ENCODE measurements at places on chromosomes 5 and 9.

GRCh38 chr5:54673523-54674225, 156.1 kb downstream of the SNX18 start:
- DNase-seq = no peak

- DNase-seq = no peak
These were observed 114.2 kb downstream of the PRDM6 start for GRCh38 chr5:123203105-123203800.

- peak; percentile 38 for DNase-seq
These were observed 64.3 kb downstream of the RXRA start for GRCh38 chr9:134390537-134390936.

DNA sequence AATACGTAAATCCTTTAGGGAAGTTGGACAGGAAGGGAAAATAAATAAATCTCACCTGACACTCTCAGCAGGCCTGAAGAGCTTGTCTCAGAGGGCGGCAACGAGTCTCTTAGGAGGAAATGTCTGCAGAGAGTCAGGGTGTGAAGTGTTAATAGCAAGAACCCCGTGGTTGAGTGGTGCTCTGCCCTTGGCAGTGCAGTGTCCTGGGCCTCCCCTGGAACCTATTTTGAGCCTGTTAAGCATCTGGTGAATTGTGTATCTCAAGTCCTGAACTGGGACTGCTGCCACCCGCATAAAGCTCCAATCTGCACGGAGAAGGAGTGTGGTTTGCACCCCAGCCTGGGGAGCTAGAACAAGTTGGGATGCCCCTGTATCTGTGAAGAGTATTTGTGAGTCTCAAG, 211.8 kb downstream of the GOLPH3 start:
- DNase-seq = no peak

DNA sequence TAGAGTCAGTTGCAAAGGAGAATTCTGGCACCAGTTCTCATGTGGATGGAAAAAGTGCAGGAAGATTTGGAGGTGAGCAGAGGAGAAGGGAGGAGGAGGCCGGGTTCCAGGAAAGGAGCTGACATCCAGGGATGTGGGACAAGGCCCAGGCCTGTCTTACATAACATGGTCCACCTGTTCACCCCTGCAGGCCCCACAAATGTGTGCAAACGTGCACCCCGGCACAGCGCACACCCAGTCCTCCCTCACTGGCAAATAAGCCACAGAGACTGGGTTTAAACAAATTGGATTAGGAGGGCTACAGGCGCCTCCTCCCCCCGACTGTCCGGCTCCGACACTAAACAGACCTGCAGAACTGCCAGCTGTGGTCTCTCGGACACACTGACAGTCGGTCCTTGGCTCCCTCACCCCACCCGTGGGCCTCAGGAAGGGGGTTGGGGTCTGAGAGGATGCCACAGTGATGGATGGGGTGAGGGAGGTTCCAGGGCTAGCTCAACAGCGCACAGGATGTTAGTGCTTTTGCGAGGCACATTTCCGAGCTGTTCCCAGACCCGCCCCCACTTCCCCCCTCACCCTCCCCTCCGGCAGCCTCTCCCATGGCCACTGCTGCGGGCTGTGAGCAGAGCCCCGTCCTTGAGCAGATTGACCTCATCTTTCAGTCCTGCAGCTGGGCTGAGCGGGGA, 43.4 kb upstream of the IL17B start:
- no peak for DNase-seq

DNA sequence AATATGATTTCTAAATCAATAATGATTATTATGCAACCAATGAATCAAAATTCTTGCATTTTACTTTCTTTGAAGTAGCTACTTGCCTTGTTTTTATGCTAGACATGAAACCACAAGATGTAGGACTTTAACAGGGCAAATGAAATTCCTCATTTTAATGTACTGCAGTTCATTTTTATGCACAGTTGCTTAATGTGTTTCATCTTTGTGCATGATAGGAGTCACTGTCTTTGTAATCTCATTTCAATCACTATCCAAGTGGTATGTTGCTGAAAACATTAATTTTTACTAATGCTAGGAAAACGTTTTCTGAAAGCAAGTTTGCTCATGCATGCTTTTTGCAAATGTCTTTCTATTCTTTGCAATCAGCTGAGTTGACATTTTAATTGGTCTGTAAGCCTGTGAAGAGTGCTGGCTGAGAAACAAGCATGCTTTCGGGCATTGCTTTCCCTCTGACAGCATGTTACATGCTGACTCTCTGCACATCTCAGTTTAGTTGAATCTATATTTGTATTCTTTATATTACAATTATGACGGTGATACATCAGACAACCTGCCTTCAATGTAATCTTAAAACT, 535.0 kb upstream of the CDH18 start:
- DNase-seq = no peak

- no peak for DNase-seq
These were observed 1537.6 kb upstream of the CDH9 start for GRCh38 chr5:28576022-28576421.

GRCh38 chr9:15961217-15961616, 408.4 kb downstream of the CCDC171 start:
- no peak for DNase-seq

GRCh38 chr9:33254211-33254610, 10.3 kb downstream of the BAG1 start:
- no peak for DNase-seq

GRCh38 chr5:142222866-142223558, 101.8 kb downstream of the SPRY4 start:
- no peak for DNase-seq

GRCh38 chr9:76034049-76034448, 143.6 kb downstream of the PCSK5 start:
- no peak for DNase-seq

DNA sequence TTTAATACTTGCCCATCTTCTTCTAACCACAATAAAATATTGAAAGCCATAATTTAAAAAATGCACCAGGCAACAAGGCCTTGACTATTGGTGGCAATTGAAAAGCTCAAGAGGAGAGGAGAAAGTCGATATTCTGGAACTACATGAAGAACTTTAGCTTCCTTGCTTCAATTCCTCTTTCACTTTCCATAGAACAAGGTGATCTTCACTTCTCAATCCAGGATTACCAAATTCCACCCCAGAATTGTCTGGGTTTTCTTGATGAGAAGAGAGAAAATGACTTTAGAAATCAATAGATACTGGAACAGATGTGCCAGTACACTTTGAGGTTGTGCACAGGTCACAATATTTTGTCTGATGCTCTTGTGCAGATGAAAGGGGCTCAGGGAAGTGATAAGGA, 52.2 kb downstream of the PTCD2 start:
- DNase-seq = no peak

DNA sequence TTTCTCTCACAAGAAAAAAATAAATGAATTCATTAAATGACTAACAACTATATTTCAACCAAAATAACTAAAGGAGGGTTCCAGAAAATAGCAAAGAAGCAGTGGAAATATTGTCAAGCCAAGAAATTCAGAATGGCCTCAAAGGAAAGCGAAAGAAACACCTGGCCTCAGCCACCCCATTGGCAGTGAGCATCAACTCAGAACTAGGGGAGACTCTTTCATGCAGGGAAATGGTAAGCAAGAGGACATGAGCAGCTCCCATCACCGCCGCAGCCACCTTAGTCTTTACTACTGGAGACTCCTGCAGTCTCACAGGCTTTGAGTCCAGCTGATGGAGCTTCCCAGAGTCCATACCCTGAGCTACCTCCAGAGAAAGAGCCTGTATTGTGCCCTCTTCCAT, 343.9 kb upstream of the GRAMD2B start:
- no peak for DNase-seq

GRCh38 chr5:14810282-14810681, 61.3 kb downstream of the ANKH start:
- DNase-seq = no peak

DNA sequence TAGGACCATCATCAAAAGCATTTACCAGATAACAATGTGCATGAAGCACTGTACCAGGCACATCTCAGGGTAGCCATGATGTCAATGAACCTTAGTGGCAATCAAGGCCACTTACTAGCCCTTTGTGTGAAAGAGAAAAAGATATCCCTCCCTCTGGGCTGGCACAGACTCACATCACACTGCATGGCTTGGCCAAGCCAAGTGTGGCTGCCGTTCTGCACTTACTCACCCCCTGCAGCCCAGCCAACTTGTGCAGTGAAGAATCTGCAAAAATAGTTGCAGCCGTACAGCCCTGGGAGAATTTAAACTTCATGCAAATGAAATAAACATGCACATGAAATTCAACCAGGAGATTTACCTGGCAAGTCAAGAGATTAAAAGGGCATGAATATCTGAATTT, 333.5 kb downstream of the DEPDC1B start:
- DNase-seq = no peak

GRCh38 chr5:40315126-40315525, 364.6 kb upstream of the PTGER4 start:
- DNase-seq = no peak

DNA sequence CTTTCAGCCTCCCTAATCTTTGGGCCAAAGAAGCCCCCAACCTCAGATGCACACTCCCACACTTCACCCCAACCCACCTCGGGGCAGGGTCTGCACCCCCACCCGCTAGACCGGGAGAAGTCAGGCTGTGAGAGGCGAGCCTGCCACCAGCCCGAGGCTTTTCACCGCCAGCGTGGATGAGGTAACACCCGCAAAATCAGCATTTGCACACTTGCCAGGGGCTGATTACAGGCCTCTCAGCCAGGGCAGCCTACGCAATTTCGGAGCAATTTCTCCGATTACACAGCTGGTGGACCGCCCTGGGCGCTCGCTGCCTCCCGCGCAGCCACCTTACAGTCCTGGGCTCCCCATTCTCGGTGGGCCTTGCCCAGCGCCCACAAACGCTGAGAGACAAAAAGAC, 68.5 kb downstream of the FOXD1 start:
- DNase-seq = no peak

DNA sequence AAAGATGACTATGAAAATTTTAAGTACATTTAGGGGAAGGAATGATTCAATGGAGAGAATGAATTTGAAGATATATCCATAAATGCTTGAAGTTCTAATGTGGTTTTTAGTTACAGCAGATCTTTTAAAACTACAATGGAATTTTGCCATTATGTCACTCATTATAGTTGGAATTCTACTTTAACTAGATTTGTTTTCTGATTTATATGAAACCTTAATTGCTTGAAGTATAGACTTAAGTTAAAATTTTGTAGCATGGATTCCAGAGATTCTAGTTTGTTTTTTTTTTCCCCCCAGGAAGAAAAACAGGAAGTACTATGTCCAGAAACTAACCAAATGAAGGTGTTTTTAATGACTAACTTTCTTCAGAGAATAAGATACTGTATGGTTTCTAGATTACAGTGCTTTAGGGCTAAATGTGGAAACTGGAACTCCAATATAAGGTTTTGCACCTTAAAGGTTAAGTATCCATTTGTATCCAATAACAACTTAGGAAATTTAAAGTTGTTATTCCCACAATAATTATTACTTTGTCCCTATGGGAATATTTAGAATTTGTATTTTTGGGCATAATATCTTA, 70.3 kb downstream of the ZSWIM6 start:
- no peak for DNase-seq

GRCh38 chr9:127968700-127969383, 11.9 kb downstream of the EEIG1 start:
- DNase-seq = no peak

DNA sequence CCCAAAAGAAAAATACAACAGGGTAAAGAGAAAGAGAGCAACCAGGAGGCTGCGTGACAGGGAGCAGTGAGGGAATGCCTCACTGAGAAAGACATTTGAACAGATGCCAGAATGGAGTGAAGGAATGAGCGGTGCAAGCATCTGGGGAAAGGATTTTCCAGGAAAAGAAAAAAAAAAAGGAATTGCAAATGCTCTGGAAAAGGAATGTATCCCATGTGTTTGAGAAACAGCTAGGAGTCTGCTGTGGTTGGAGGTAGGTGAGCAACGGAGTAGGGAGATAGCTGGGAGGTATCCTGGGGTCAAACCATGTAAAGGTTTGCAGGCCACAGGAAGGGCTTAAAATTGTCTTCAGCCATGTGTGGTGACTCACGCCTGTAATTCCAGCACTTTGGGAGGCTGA, 23.6 kb upstream of the CEMIP2 start:
- no peak for DNase-seq

GRCh38 chr5:128378196-128378595, 159.8 kb downstream of the FBN2 start:
- no peak for DNase-seq

DNA sequence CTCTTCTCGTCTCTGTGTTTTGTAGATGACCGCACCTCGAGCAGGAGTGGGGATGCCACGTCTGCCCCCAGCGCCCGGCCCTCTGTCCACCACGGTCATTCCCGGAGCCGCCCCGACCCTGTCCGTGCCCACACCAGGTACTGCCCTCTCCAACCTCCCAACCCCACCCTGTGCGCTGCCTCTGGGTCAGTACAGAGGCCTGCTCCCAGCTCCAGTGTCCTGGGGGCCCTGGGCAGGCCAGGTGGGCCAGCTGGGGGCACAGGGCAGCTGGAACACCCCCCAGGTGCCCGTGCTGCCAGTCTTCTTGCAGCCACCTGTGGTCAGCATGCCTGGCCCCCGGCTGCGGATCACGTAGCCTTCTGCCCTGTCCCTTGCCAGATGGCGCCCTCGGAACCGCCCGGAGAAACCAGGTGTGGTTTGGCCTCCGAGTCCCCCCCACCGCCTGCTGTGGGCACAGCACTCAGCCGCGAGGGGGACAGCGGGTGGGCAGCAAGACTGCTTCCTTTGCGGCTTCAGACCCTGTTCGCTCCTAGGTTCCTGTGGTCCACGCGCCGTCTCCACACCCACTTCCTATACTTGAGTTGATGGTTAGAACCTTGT, 133.7 kb downstream of the WNK2 start:
- no peak for DNase-seq

- no peak for DNase-seq
These were observed 46.5 kb downstream of the TAF11L14 start for GRCh38 chr5:17680737-17681136.

GRCh38 chr9:76478226-76478625, 19.2 kb downstream of the GCNT1 start:
- DNase-seq = no peak

DNA sequence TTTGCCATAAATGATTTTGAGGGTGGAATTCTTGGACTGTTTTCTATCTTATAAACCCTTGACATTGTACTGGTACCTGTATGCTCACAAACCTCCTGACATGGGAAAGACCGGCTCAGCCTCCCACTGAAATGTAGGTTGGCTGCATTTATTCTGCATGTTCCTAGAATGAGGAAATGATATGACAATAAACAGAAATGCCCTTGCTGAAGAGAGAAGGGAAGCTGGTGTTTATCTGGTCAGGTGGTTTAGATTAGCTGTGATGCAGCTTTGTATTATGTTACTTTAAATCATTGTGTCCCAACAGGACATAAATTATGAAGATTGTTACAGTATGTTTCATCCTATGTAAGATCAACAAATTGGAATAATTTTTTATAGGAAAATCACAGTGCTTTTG, 23.1 kb upstream of the CATSPER3 start:
- DNase-seq = no peak

- no peak for DNase-seq
These were observed 54.7 kb downstream of the ANGPTL2 start for GRCh38 chr9:127067603-127068220.

- DNase-seq = no peak
These were observed 43.8 kb downstream of the STOM start for GRCh38 chr9:121326130-121326838.

DNA sequence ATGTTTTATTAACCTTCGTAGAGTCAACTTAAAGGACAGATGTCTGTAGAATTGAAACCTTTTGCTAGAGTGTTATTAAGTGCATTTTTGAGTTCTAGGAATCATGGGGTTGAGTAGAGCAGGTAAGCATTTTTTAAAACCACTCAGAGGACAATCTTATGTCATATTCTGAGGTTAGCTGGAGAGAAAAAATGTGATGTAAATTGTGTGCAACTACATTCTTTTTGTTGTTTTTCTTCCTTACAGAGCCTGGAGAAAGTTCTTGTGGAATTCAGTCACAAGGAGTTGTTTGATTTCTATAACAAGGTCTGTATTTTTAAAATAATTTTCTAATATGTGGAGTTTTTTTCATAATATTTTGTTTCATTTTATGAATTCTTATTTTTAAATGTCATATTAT, 206.4 kb downstream of the COMMD10 start:
- no peak for DNase-seq

Measured in stimulated activated CD4-positive, alpha-beta T cell treated with anti-CD3 and anti-CD28 coated beads, Interleukin-15, amount 100 ng/mL, for 1 hour (primary cell).